Amniotic stem cell (primary cell): ENCODE measurements at places on chromosomes 2 and 18.

- DNase-seq = no peak
These were observed 44.4 kb downstream of the SCRN3 start for GRCh38 chr2:174439950-174440349.

DNA sequence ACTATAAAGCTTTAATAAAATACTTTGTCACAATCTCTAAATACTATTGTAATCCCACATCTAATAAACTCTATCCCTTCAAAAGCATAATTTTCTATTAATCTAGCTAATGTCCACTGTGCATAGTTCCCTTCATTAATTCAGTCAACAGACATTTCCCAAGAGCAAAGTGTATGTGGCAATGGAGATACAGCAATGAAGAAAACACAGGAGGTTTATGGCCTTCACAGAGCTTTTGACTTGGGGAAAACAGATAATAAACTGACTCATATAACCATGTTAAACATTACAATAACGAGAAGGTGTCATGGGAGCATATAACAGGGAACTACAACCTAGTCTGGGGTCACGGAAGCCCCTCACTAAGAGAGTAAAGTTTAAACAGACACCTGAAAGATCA is 86.3 kb downstream of the SPIRE1 start:
- DNase-seq = no peak

GRCh38 chr18:75054611-75055010 is 154.3 kb downstream of the PTGR3 start:
- no peak for DNase-seq

- DNase-seq = peak; percentile 53
These were observed 24.2 kb upstream of the BZW1 start for GRCh38 chr2:200787351-200788120.

DNA sequence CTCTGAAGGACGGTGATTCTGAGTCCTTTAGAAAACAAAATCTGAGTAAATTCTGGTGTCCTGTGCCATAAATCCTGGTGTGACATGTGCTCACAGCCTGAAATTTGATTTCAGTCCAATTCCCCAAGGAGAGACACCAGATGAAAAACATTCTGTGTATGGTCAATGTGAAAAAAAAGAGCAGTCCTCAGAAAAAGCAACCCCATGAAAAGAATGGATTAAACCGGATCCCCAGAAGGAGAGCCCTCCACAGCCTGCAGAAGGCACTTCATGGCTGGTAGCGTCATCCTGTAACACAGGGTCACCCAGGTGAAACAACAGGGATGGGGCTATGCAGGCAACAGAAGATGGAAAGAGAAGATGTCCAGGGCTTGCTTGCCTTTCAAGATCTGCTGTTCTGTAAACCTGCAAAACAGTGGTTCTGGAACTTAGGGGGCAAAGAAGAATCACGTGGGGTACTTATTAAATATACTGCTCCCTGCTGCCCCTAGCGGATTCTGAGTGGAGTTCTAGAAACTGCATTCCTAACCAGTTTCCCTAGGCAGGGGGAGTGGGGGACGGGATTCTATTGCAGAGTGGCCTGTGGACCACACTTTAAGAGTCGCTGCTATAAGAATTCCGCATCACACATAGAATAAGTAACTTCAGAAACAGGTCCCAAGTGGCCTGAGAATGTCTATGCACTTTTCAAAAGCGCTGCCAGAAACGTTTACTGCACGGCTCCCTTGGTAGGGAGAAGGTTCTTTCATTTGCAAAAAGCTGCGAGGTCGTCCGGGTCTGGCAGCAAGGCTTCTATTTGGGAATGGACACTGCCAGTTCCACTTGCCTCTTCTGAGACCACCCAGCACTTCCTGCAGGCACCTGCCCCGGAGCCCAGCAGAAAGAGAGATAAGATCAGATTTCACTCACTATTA is 118.9 kb upstream of the ARL5A start:
- peak; percentile 12 for DNase-seq

GRCh38 chr2:183204397-183204796 is 80.2 kb downstream of the NUP35 start:
- DNase-seq = no peak

GRCh38 chr18:10588975-10589374 is 63.1 kb downstream of the NAPG start:
- no peak for DNase-seq

- DNase-seq = no peak
These were observed 76.6 kb downstream of the BAZ2B start for GRCh38 chr2:159539701-159540100.
